ENCODE measurements at places on chromosomes 7 and 10. TPM values are rescaled to one million over a fixed set of nuclear protein-coding genes. Genes with fewer than 3 reads are reported as not detected.

- ATAC-seq: no peak
Observed at GRCh38 chr10:119495021-119495505, 47.5 kb downstream of the RGS10 start.

GRCh38 chr10:60967854-60968484 is 24.0 kb upstream of the RHOBTB1 start:
- no peak for ATAC-seq

GRCh38 chr7:124257638-124258308 is 224.9 kb upstream of the TMEM229A start:
- ATAC-seq: no peak

GRCh38 chr7:77800158-77800557 is 1.6 kb downstream of the PHTF2 start:
- no peak for ATAC-seq

The LRIT1 gene
- not detected for total RNA-seq

DNA sequence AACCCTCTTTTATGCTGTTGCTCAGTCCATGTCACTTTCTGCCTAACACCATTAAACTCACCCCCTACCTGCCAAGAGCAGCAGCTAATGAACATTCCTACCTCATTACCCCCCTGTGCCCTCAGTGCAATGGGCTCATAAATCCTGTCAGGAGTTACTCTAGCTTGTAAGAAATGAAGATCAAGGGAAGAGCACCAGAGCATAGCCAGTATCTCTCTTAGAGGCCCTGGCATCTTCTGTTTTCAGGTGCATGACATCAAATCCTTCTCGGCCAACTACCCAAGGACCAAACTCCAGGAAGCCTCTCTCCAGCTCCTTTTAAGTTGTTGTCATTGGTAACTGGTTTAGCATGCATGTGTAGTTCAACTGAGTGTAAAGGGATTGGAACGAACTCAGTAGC is 75.1 kb downstream of the FOXI2 start:
- ATAC-seq: no peak

The AKR1C1 gene
- total RNA-seq: 4.9 TPM

The PDCD4 gene
- 54.1 TPM for total RNA-seq

The FAM237B gene
- 0.16 TPM for total RNA-seq

GRCh38 chr7:47357361-47357760 is 224.6 kb downstream of the TNS3 start:
- ATAC-seq: no peak

DNA sequence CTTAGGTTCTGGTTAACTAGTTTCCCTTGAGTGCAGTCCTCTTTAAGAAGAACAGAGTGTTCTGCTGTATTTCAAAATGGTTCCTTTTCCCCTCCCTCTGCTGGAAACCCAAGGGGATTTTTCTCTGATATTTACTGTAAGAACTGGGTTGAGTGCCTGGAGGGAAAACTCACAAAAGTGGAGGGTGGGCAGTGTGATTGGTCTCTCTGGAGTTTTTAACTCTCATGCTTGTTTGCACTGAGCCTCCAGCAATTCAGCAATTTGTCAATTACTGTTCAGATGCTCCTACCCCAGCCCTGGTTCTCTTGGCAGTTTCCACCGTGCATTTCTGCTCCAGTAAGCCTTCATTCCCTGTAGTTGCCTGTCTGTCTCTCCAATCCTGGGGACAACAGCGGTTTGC is 273.4 kb upstream of the SORCS1 start:
- no peak for ATAC-seq
